ENCODE measurements at places on chromosomes 2 and 18. TPM values are rescaled to one million over a fixed set of nuclear protein-coding genes. Genes with fewer than 3 reads are reported as not detected.

Gene PDCD1
- polyA plus RNA-seq: 0.27 TPM

Gene HOXD12
- polyA plus RNA-seq: 0.26 TPM

DNA sequence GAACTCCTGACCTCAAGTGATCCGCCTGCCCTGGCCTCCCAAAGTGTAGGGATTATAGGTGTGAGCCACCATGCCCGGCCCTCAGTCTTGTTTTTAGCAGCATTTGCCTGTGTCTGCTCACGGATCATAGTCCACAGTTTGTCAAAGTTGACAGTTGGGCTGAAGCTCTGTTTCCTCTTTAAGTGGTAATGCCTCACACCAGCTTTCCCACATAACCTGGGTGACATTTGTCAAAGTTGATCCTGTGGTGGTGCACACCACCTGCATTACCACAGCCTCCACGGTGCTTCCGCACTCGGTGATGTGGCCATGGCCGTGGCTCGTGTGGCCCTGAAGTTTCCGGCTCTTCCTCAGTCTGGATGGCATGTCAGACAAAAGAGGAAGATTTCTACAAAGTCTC, 27.1 kb downstream of the RAB31 start:
- DNase-seq: no peak

GRCh38 chr2:28438532-28439063, 45.9 kb downstream of the FOSL2 start:
- no peak for DNase-seq

DNA sequence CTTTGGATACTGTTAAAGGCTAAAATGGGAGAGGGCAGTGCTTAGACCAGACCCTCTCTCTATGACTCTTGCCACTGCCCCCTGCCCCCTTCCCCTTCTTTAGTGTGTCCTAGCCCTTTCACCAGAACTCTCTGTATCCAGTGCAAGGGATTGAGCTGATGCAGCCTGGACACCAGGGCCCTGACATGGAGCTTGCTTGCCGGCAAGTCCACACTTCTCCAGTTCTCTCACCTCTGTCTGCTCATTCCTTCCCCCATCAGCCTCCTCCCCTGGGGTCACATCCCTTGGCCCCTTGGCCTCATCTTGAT, 1.5 kb upstream of the WNT6 start:
- DNase-seq: no peak

GRCh38 chr18:46478796-46479195, 178.2 kb downstream of the LOXHD1 start:
- DNase-seq: no peak

GRCh38 chr2:127655209-127656073, 9.5 kb downstream of the GPR17 start:
- DNase-seq: no peak
